ENCODE measurements at places on chromosomes 2 and 18. TPM values are rescaled to one million over a fixed set of nuclear protein-coding genes. Genes with fewer than 3 reads are reported as not detected.

Gene FAM228A
- total RNA-seq, result not detected

Gene GPR45
- not detected for total RNA-seq

Gene NEB
- not detected for total RNA-seq

Gene SLC11A1
- total RNA-seq, result 0.35 TPM

Gene RAB6D
- total RNA-seq, result not detected

Gene RALB
- total RNA-seq, result 86.6 TPM

Gene PGAP1
- 5.1 TPM for total RNA-seq

Gene SLC16A14
- total RNA-seq, result 0.57 TPM

Gene NTSR2
- total RNA-seq, result not detected

Gene MARS2
- 5.1 TPM for total RNA-seq

Gene SERPINB11
- not detected for total RNA-seq

Gene ALPI
- not detected for total RNA-seq

Gene DSG1
- total RNA-seq, result not detected

Gene MEX3C
- total RNA-seq, result 26.2 TPM

Gene LINC00305
- total RNA-seq, result not detected

Gene ITPRIPL1
- total RNA-seq, result not detected

Gene TYMS
- 149 TPM for total RNA-seq

Gene RAPH1
- total RNA-seq, result 16.8 TPM

Gene LOXHD1
- total RNA-seq, result not detected

Measured in PC-9 (cell line).